ENCODE measurements at places on chromosomes 1 and 21.

DNA sequence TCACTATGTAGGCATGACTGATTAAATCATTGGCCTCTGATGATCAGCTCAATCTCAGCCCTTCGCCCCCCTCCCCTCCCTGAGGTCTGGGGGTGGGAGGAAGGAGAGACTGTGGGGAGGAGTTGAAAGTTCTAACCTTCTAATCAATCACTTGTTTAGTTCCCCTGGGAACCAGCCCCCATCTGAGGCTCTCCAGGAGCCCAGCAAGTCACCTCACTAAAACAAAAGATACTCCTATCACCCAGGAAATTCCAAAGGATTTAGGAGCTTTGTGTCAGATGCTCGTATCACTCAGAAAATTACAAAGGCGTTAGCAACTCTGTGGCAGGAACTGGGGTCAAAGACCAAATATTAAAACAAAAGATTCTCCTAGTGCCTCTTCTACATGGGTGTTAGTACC, 21.6 kb downstream of the SYF2 start:
- no peak for DNase-seq

DNA sequence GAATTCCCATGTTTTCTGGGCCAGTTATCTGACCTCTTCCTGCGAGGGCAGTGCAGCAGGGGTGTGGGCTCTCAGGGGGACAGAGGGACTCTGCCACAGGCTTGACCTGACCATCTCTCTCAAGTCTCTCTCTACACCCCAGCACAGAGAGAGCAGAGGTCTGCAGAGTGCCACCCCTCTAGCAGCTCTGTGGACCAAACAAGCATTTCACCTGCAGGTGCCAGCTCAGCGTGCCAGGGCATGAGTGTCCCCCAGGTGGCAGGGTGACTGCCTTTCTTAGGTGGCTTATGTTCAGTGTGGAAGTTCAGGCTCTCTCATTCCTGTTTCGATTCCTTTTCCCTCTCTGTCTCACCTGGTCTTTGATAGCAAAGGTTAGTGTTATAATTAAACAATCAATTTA, 191.3 kb downstream of the CACNA1E start:
- no peak for DNase-seq

- no peak for DNase-seq
These were observed 19.2 kb upstream of the DPH5 start for GRCh38 chr1:101044749-101045148.

- DNase-seq, result no peak
These were observed 293.8 kb upstream of the PBX1 start for GRCh38 chr1:164265232-164265631.

DNA sequence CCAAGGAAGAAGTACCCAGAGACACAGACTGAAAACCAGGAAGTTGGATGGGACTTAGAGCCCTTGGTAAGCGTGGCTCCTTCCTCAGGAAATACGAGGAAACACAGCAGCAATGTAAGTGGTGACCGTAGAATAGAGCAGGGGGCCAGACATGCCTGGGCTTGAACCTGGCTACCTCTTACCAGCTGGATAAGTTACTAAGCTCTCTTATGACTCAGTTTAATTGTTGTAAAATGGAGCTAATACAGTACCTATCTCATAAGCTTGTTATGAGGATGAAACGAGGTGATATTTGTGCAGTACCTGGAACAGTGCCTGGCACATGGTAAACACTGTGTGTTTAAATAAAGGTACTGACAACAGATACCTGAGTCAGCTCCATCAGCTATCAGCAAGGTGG, 19.2 kb downstream of the EBNA1BP2 start:
- DNase-seq, result no peak

DNA sequence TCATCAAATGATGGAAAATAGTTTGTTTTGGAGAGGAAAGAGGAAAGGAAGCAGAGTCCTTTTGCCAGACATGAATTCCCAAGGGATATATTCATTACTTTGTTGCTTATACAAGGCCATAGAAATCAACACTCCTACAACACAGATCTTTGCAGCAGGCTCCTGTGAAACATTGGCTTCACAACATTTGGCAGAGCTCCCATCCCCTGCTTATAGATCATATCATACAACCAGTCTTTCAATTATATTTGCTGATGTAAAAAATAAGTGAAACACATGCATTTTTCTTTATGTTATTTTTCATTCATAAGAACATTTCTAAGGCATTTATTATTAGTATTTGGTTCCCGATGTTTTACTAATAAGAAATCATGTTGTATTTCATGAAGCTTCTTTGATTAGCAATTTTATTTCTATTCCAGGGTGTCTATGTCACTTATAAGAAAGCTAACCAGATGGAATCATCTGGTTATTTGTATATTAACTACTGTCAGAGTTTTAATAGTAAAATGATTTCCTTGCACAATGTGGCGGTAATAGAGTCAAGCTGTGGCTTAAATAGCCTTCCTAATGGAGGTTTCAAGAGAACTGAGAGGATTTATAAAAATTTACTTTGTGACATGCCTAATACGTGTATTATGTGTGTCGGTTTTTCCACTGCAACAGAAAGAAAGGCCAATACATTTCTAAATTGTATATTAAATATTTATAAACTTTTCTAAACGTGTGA, 470.3 kb upstream of the NCAM2 start:
- DNase-seq, result no peak

GRCh38 chr21:42526379-42526727, 12.7 kb downstream of the SLC37A1 start:
- no peak for DNase-seq

GRCh38 chr1:180969434-180969833, 53.2 kb downstream of the STX6 start:
- no peak for DNase-seq

- no peak for DNase-seq
These were observed 94.7 kb downstream of the LIPI start for GRCh38 chr21:14116080-14116481.

- no peak for DNase-seq
These were observed 213.1 kb downstream of the HHAT start for GRCh38 chr1:210541680-210542358.

DNA sequence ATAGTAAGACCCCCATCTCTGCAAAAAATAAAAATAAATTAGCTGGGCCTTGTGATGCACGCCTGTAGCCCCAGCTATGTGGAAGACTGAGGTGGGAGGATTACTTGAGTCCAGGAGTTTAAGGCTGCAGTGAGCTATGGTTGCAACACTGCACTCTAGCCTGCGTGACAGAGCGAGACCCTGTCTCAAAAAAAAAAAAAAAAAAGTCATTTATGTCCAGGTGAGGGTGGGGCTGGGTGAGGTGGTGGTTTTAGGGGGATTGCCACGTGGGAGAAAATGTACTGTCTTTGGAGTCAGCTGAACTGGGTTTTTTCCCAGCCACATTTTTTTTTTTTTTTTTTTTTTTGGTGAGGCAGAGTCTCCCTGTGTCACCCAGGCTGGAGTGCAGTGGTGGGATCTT, 6.7 kb downstream of the PIK3CD start:
- no peak for DNase-seq

DNA sequence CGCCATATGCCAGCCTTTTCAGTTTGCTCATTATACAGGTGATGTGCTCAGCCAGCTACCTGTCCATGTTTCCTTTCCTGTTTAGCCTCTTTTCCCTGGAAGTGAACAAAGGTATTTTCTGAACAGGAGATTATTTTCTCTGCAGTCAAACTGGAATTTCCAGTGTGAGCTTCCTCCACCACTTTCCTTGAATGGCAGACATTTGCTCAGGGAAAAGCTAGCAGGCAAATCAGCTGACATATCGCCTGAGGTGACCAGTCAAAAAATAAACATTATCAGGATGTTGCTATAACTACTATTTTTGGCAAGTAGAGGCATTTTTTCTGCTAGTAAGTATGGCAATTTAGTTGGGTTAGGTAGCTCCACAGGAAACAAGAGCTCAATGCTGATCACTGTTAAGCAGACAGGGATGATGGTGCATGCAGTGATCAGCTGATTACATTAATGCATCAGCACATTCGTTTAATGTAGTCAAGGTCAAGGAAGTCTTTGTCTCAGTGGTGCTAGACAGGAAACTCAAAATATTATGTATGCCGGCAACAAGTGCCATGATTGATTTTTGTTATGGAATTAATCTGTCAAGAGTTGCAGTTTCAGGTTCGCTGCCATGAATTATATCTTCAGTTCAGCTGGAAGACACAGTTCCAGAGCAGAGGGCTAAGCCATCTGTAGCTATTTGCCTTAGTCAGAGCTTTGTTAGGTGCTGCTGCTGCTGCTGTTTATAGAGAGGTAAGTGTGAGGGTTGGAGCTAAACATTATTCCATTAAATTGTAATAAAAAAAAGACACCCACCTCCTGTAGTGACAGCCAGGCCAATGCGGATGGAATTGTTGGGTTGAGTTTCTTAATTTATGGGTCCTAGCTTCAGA, 179.7 kb upstream of the ST6GALNAC5 start:
- no peak for DNase-seq

DNA sequence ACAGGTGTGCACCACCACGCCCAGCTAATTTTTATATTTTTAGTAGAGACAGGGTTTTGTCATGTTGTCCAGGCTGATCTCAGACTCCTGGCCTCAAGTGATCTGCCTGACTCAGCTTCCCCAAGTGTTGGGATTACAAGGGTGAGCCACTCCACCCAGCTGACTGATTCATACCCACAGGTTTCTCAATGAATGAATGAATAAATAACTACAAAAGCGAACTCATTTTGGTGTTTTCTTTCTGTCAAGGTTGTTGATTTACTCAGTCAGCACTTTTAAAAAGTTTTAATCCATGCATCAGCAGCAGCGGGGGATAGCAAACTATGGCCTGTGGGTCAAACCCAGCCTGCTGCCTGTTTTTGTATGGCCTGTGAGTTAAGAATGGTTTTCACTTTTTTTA, 217.5 kb downstream of the FAF1 start:
- no peak for DNase-seq

GRCh38 chr1:200894712-200895442, at the start of gene INAVA:
INAVA (plus strand) TSS chr1:200894900; CDS start chr1:200898401, 3,501 bp downstream.
- DNase-seq, result no peak

- DNase-seq, result no peak
These were observed 211.6 kb upstream of the PLXNA2 start for GRCh38 chr1:208455821-208456220.

DNA sequence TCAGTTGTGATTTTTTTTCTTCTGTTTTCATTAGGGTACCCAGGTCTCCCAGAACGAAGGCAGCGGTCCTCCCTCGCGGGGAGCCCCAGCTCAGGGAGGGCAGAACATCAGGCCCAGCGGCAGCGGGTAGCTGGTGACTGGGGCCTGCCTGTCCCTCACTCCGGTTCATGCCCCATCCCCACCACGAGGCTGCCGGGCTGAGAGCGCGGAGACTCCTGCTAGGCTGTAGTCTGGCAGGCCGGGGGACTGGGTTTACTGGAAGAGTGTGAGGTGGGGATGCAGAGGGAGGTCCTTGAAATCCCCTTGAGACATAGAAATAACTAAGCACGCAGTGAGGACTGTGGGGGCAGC, 10.5 kb downstream of the BRINP2 start:
- no peak for DNase-seq

DNA sequence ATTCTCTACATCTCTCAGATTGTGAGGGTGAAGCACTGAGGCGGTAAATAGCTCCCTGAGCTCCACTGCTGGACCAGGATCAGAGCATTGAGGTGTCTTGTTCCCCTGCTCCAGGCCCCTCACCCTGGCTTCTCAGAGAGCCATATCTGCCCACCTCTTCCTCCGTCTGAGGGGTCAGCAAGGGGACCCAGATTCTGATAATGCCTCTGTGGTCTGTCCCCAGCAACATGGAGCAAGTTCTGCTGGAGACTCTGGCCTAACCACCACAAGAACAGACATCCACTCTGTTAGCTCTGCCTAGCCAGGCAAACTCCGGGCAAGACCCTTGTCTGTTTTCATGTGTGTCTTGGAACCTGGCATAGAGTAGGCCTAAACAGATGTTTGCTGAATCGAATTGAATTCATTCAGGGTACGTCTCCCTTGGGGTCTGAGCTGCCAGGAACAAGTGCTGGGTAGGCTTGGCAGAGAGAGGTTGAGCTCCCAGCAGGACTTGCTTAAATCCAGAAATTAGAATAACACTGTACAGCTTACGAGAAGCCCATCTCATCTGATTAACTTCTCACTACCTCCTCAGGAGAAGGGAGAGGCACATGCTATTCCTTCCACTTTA, 2.3 kb downstream of the TRAF5 start:
- DNase-seq, result no peak

GRCh38 chr1:19879227-19879626, 3.0 kb upstream of the OTUD3 start:
- DNase-seq, result no peak

- DNase-seq, result no peak
These were observed 92.3 kb downstream of the PGBD5 start for GRCh38 chr1:230333590-230334446.
